ENCODE measurements at places on chromosomes 4 and X. TPM values are rescaled to one million over a fixed set of nuclear protein-coding genes. Genes with fewer than 3 reads are reported as not detected.

DNA sequence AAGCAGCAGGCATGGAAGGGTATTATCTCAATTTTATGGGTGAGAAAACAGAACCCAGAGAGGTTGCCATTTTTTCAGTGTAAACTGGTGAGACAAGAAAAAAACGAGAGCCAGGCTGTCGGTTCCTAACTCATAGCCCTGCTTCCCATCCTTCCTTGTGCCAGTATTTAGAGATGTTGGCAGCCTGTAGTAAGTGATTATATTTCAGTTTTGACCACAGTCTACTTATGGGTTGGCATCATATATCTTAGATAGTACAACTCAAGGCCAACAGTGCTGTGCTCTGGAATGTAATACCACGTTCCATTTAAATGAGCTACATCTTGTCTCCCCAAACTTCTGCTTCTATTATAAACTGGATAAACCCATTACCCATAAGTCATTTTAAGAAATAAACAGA, 40.8 kb downstream of the XK start:
- DNase-seq, result no peak

DNA sequence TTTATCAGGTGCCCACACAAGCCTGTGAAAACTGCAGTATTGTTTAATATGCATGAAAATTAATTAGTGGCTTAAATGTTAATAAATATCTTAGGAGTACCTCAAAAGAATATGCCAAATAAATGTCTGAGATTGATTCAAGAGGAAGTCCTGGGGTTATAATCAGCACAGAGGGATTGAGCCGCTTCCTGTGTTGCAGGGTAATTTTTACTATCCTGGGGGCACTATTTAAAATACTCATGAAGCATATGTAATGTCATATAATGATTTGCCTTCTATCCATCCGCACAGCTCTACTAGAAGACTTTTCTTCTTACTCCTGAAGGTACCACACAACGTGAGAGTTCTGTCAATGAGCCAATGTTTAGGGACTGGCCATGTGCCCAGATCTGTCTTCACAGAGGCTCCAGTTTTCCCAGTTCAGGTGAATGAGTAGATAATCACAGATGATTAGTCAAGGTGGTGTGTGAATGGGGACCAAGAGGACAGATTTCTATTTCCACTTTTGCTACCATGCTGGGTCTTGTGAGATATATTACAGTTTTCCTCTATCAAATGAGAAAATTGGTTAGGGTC, 233.3 kb downstream of the USP46 start:
- DNase-seq, result no peak

GRCh38 chr4:25059791-25060190, 29.0 kb upstream of the LGI2 start:
- no peak for DNase-seq

Gene SCRG1
- not detected for total RNA-seq

Gene PRRG1
- not detected for total RNA-seq

DNA sequence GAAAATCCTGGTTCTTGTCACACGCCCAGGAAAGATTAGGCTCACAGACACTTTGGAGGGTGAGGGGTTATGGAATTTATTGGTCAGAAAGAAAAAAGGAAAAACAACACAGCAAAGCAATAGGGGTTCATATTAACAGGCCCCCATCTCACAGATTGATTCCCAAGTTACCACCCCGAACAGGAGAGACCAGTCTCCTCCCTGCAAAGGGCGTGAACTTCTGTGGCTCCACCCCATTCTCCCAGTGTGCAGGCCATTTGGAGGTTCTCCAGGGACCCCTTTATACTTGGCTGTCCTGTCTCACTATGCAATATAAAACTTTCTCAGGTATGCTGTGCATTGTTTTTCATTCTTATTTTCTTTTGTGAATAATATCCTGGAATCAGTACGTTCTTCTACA, 7.4 kb downstream of the FGF2 start:
- no peak for DNase-seq

Gene SCARB2
- 21.2 TPM for total RNA-seq

Gene GAGE1
- not detected for total RNA-seq

Gene CBR4
- 8.5 TPM for total RNA-seq

GRCh38 chr4:85543832-85544231, 68.9 kb downstream of the ARHGAP24 start:
- DNase-seq, result no peak

DNA sequence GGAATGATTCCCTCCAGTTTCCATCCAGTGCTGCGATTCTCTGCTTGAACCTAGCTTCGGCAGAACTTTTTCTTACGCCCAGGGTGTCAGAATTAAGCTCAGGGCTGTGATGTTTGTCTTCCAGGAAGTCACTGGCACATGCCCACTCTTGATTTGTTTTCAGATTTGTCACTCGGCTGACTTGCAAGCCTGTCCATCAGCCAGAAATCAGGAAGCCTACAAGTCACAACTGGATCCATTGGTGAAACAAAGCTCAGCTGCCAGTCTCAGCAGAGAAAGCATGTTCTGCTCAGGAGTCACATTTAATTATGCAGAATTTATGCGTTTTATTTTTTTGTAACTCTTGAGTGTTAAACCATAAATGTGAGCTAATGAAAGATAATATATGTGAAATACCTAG, 38.2 kb upstream of the PNPLA4 start:
- DNase-seq, result no peak

- no peak for DNase-seq
Measured at GRCh38 chr4:60500810-60501209, 699.3 kb upstream of the ADGRL3 start.

DNA sequence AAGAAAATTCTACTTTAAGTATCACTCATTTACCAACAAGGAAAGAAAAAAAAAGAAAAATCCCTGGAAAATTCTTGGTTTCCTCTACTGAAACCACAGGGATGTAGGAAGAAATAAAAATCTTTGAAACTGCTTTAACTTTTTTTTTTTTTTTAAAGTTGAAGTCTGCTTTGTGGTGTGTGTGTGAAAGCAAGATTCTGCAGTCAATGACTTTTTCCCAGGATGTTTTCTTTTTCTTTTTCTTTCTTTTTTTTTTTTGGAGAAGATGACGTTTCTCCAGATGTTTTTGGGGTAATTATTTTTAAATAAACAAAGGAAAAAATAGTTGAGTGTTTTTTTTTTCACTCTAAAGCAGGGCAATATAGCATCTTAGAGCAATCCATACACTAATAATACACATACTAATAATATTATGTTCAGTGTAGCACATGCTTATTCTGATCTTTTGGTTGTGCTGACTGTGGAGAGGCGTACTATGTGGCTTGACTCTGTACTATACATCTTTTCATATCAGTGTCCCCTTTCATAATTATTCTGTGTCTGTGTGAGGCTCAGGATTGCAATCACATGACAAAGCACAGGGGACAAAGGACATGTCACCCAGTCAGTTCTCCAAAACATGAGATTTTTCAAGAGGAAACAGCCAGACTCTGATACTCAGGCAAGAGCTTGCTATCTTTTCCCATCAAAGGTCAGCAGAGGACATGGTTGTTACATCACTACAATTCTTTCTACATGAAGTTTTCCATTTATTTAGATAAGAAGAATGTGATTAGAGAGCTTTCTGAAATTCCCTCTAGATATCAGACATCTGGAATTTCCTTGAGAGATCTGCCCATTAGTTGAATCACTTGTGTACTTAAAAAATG, 111.0 kb downstream of the PDE5A start:
- no peak for DNase-seq

- DNase-seq, result no peak
Measured at GRCh38 chrX:2584251-2585157, 83.7 kb upstream of the DHRSX start.

DNA sequence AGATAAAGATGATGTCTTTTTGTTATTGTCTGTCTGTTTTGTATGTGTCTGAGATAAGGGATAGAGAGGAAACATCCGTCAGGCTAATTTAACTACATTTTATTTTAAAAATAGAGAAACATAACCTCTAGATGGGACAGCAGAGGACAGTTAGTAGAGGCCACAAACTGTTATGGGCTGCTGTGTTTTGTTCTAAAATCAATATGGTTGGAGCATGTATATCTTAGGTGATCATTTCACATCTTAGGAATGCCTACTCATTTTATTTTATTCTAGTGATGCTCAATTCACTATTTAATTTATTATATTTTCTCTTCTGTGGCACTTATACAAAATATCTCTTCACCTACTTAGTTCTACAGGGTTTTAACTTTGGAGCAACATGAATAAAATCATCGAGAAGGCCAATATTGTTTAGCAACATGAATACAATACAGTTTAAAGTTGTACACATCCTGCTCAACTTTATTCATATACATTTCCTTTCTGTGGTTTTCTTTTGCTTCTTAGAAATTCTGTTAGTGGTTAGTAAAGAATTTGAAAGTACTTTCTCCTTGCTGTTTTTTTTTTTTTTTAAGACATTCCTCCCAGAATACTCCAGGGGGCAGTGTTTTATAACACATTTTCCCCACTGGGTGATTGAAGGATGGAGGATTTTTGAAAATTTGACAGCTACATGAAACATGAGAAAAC, 392.9 kb downstream of the UNC5C start:
- DNase-seq, result peak; percentile 55

Gene RAB39B
- total RNA-seq, result 6.9 TPM
